ENCODE measurements at places on chromosomes 16 and 17.
A peak's percentile ranks its signal among the peaks of the same experiment; 100 is the strongest.

- peak; percentile 79 for DNase-seq
Observed at GRCh38 chr16:85491058-85491771, 121.9 kb upstream of the GSE1 start.

DNA sequence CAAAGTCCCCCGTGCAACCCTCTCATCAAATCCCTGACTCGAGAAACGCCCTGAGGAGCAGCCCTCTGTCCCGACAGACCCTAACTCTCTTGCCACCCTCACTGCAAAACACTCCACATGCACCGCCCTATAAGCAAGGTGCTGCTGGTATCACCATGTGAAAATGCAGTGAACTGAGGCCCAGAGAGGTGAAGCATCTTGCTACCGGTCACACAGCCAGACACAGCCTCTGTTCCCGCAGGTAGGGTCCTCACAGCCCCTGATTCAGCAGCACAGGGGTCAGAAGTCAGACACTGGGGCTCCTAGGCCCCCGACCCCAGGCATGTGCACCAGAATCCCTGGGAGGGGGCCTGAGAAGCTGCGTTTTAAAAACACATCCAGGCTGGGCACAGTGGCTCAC, 1.1 kb downstream of the CIBAR2 start:
- no peak for DNase-seq

DNA sequence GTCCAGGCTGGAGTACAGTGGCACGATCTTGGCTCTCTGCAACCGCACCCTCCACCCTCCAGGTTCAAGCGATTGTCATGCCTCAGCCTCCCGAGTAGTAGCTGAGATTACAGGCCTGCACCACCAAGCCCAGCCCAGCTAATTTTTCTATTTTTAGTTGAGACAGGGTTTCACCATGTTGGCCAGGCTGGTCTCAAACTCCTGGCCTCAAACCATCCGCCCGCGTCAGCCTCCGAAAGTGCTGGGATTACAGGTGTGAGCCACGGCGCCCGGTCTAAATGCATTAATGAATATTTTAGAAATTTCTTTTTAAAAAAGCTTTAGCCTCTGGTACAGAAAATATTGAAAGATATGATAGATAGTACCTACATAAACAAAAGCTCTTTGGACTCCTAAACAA, 95.0 kb downstream of the DNAH9 start:
- no peak for DNase-seq

DNA sequence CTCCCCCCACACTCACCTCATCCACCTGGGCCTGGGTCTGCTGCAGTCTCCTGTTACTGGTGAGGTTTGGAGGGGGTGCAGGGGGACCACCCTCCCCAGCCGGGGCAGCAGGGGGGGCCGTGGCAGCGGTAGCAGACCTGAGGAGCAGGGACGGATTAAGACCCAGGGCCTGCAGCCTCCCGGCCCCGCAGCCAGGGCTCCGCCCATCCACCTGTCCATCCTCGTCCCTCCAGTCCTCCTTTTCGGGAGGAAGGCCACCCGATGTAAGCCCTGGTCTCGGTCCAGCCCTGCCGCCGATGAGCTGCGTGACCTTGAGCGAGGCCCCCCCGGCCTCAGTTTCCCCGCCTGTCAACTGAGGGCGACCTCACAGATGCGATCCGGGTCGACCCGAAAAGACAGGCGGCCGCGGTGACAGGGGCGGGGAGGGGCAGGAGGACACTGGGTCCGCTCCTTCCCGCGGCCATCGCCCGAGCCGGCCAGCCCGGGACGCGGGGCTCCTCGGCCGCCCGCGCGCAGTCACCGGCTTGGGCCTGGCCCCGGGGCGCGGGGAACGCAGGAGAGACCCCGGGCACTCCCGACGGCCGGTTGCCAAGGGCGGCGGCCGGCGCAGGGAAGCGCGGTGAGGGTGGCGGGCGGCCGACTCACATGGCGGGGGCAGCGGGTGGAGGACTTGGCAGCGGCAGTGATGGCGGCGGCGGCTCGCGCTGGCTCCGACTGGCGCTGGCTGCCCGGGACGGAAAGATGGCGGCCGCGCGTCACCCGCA, at the start of gene VAMP2:
Gene VAMP2 (minus strand): TSS at position 716 of the 764 bp plus-strand sequence. CDS start 69 bp downstream, at position 647.
- peak; percentile 81 for DNase-seq

GRCh38 chr16:58448890-58449289, 51.1 kb upstream of the NDRG4 start:
- no peak for DNase-seq

DNA sequence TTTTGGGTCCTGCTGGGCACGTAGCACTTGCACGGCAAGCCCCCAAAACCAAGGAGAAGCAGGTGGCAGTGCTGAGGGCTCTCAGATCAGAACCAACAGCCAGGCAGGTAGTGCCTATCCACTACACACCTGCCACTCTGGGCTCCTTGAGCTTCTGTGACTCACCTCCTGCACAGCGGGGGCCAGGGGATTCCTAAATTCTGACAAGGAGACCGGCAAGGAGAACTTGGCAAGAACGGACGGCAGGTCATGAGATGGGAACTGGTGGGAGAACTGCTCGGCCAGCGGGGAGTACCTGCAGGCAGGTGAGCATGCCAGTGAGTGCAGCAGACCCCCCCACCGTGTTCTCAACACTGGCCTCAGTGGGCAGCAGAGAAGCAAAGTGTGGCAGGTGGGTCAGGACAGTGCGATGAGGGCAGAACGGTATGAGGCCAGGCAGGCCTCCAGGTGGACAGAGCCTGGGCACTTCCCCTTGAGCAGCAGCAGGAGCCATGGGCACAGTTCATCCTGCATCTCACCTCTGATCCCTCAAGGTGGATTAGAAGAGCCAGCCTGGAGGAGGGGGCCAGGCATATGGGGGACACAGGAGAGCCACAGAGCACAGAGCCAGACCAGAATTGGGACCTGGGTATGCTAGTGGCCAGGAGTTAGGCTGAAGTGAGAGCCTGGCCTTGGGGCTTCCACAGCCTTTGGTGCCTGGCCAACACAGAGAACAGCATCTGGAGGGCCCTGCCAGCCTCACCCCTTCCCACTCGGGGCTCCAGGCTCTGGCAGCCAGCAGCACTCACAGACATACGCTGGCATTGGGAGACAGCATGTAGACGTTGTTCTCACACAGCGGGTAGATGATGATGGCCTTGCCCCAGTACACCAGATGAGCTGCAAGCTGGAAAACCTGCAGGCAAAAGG, 14.7 kb downstream of the MPG start:
- DNase-seq: no peak

- no peak for DNase-seq
Observed at GRCh38 chr17:76415786-76416185, 31.4 kb downstream of the SPHK1 start.

GRCh38 chr16:23694644-23695373, 16.1 kb downstream of the PLK1 start:
- no peak for DNase-seq

DNA sequence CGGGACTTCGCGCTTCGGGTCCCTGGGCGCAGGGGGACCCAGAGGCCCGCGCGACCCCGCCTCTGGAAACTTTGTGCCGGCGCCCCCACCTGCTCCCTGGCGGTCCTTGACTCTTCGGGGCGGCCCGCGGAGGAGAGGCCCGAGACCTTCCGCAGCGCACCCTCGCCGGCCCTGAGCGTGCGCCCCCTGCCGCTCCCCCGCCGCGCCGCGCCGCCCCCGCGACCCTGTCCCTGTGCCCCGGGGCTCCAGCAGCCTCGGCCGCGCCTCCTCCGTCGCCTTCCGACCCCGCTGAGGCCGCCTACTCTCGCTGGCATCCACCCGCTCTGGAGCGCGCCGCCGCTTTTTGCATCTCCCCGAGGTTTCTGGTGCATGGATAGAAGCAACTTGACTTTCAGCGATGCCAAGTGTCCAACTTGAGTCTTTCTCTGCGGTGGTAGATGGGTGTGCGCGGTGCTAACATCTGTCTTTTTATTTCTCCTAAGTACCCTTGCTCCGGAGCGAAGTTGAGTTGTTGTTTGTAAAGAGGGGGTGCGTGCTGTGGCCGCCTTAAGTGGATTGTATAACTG, 414 bp downstream of the DUSP14 start:
- DNase-seq: peak; percentile 72

- DNase-seq: no peak
Observed at GRCh38 chr16:87851601-87852000, 17.7 kb downstream of the SLC7A5 start.

DNA sequence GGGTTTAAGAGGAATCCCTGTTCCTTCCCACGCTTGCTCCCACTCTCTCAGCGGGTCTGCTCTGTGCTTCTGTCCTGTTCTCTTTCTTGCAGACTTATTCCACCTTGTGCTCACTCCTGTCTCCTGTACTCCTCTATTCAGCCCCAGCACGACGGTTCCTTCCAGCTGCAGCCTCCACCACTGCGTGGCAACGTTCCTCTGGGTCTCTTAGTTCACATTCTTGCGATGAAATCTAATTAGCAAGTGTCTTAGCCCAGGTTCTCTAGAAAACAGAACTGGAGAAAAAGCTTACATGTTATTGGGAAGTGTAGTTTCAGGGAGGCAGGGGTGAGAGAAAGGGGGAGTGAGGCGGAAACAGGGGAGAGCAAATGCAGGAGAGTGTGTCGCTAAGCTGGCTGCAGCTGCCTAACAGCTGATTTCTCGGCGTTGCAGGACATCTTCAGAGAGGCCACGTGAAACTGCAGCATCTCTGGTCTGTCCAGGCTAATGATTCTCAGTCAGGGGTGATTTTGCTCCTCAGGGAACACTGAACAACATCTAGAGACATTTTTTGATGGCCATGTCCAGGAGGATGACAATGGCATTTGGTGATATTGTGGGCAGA, 213.2 kb upstream of the NLRP1 start:
- no peak for DNase-seq

- DNase-seq: no peak
Observed at GRCh38 chr17:64024781-64025731, 4.6 kb upstream of the ICAM2 start.

GRCh38 chr16:27679899-27680298, 130.0 kb downstream of the KATNIP start:
- no peak for DNase-seq

DNA sequence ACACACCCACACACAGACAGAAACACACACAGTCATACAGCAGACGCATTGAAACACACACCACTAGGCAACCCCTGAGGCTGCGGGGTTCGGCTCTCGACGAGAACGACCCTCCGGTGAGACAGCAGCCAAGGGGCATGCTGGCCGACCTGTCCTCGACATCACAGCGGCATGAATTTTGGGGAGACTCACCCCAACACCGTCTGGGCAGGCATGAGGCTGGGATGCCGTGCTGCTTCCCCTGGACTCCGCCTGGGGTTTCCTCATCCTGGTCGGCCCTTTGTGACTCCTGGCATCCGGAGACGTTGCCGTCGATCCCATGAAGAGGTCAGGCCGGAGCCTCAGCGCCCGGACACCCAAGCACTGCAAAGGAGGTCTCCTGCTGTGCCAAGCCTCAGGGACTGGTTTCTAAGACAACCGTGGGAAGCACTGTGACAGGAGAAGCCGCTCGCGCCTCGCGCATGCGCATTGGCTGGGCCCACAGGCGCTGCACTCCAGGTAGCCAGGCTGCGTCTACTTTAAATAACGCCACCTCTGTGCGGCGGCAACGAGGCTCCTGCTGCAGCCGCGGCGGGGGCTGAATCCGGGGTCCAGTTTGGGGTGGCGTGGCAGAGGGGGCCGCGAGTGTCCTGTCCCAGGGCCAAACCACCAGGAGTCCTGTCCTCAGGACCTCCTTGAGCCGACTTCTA, 13.8 kb upstream of the KCNJ18 start:
- no peak for DNase-seq

DNA sequence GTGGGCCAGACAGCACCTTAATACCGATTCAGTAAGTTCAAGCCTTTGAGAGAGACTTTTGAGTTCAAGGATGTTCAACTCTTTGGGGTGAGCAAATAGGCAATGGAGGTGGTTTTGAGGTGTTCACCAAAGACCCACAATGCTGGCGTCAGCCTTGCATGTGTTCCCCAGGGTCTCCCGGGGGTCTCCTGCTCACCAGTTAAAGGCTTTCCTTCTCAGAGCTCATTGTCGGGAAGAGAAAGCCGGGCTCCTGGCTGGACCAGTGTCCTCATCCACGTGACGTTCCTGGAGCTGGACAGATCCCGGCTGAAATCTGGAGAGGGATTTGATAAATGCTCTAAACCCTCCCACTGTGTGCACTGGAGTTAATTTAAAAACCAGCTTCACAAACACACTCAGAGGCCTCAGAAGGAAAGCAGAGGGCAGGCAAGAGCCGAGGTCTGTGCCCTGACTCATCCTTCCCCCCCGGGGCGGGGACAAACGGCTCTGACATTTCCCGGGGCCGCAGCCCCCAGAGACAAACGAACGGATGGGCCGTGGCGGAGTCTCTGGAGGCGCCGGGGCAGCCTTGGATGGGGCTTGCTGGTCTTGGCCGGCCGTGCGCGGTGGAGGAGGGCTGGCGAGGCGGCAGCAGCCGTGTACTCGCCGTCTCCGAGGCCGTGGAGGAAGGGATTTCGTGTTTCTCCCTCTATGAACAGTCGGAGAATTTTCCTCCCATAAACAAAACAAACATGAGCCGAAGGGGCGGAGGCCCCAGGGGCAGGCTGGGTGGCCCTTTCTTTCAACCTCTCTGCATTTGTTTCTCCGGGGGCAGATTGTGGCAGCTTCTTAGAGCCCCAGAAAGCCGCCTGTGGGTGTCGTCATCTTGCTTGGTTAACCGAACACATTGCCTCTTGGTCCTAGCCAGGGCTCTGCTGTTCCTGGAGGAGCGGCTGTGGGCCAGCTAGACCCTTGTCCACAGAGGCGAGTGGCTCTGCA, 94.2 kb downstream of the NTN1 start:
- DNase-seq: no peak

DNA sequence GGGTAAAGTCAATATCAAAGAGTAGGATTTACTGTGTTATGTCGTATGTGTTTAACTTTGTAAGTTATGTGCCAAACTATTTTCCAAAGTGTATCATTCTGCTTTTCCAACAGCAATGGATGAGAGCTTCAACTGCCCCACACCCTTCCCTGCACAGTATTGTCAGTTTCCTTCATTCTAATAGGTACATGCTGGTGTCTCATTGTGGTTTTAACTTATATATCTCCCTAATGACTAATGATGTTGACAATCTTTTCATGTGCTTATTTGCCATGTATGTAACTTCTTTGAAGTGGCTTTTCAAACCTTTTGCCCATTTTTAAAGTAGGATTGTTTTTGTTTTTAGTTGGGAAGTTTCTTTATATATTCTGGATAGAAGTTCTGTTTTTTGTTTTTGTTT, 3.8 kb downstream of the DDX19B start:
- DNase-seq: no peak

DNA sequence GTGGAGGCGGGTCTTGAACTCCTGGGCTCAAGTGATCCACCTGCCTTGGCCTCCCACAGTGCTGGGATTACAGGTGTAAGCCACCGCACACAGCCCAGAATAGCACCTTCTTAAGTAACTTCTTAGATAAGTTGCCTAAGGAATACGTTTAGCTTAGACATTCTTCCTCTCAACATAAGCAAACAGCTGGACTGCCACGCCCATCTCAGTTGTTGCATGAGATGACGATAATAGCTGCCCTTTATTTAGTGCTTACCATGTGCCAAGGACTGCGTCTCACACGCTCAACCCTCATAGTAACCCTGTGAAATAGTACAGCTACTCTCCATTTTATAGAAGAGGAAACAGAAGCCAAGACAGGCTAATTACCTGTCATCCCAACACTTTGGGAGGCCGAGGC, 11.8 kb downstream of the HASPIN start:
- no peak for DNase-seq

- DNase-seq: no peak
Observed at GRCh38 chr16:20678242-20678641, 19.2 kb downstream of the ACSM1 start.
